Transverse colon (tissue), 4 donors: ENCODE measurements at places on chromosomes 7 and 10. TPM values are rescaled to one million over a fixed set of nuclear protein-coding genes. Genes with fewer than 3 reads are reported as not detected.

DNA sequence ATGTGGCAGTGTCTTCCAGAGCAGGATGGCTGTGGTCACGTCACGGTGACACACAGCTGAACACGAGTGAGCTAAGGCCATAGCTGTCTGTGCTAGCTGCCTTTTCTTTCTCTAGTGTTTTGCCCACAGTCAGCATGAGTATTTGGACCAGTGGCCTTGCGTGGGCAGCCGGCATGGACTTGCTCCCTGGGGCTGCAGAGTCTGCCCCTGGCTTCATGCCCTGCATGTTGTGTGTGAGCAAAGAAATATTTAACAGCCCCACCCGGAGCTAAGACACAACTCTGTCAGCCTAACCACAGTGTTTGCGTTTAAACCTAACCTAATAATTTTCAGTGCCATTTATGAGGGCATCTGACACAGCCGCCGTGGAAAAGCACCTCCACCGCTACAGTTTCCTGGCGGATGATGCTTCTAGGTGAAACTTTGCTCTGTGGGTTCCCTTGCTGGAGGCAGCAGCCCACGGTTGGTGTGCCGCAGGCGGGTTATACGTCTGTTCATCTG lies 14.6 kb downstream of the CHST12 start:
- DNase-seq, result no peak
- no peak overlapping the region for H3K4me3 ChIP-seq
- no peaks in the 10 kb centered on the region for H3K36me3 ChIP-seq
- peaks cover 5% of the 10 kb centered on the region for H3K4me1 ChIP-seq
- no peak overlapping the region for H3K27ac ChIP-seq

GRCh38 chr10:17878896-17879295 lies 69.7 kb downstream of the MRC1 start:
- no peaks in the 10 kb centered on the region for H3K27me3 ChIP-seq
- H3K4me3 ChIP-seq, result no peak overlapping the region
- H3K4me1 ChIP-seq, result no peaks in the 10 kb centered on the region
- DNase-seq, result no peak

GRCh38 chr7:97219237-97219636 lies 101.7 kb downstream of the SDHAF3 start:
- no peaks in the 10 kb centered on the region for H3K4me1 ChIP-seq
- no peak overlapping the region for H3K27ac ChIP-seq
- DNase-seq, result no peak
- H3K36me3 ChIP-seq, result no peaks in the 10 kb centered on the region
- no peaks in the 10 kb centered on the region for H3K27me3 ChIP-seq

- no peaks in the 10 kb centered on the region for H3K36me3 ChIP-seq
- no peak for DNase-seq
- H3K4me1 ChIP-seq, result no peaks in the 10 kb centered on the region
- H3K4me3 ChIP-seq, result no peak overlapping the region
Observed at GRCh38 chr10:36068542-36068941, 426.4 kb upstream of the FZD8 start.

The SLC39A12 gene
- not detected for total RNA-seq
